Aorta (tissue), 5 donors: ENCODE measurements at places on chromosomes 3 and 15. TPM values are rescaled to one million over a fixed set of nuclear protein-coding genes. Genes with fewer than 3 reads are reported as not detected.

- no peak for DNase-seq
Measured at GRCh38 chr3:116716490-116716889, 6.9 kb downstream of the TUSC7 start.

Gene KLHL6
- total RNA-seq = 4.6 TPM

Gene ST8SIA2
- not detected for total RNA-seq

DNA sequence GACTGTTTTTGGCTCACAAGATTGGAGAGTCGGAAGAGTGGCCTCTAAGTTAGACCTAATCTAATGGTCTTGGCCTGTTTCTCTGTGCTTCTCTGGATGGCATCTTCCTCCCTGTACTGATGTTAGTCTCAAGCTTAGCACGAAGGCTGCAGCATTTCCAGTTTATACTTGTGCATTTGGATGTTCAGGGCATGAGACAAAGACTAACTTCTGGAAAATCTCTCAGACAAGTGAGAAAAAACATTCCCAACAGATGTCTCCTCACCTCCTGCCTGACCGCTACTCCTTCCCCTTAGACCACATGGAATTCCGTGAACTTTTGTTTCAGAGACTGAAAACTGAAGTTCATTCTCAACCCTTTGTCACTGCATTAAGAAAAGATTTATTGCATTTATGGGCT is 410.8 kb upstream of the MCTP2 start:
- DNase-seq = no peak

Gene PTH1R
- total RNA-seq = 6.7 TPM

- no peak for DNase-seq
Measured at GRCh38 chr3:121654493-121655385, 6.0 kb downstream of the HCLS1 start.

GRCh38 chr3:104359546-104359945 is 1007.2 kb upstream of the ALCAM start:
- DNase-seq = no peak
